ENCODE measurements at places on chromosomes 3 and 15.

DNA sequence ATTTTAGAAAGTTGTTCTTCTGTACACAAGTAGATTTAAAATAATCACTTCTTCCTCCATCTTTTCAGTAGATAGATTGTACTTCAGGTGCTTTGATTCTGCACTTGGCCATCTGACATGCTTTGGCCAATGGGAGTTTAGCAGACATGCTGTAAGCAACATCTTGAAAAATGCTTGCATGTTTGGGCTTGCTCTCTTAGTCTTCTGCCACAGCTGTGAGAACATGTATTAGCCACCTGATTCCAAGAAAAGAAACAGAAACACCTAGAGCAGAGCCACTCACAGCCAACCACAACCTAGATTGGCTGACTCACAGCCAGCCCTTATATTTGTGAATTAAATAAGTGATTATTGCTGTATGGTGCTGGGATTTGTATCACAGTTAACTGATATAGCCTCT lies 70.2 kb upstream of the GADL1 start:
- no peak for DNase-seq

DNA sequence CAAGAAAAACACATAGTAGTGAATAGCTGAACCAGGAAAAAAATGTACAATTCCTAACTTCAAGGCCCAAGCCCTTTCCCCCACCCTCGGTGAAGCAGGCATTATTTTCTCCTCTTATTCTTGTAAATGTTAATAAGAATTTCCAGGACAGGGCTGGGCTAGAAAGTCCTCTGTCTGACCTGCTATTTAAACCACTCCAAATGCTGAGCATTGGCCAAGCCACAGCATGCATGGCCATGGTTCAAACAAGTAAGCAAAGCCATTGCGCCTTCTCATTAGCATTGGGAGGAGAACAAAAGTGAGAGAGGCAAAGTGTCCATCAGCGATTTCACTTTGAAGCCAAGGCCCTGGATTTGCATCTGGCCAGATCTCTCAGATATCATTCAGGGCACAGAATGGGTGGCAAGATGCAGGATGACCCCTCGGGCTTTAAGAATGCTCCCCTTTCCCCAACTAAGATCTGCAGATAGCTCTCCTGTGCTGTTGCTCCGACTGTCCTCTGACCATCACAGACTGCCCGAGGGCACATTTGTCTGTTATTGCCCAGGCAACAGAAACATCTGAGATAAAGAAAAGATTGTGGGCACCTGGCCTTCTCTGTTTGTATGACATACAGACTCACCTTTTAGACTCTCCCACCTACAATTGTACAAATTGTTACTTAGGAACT lies 46.3 kb downstream of the CEMIP start:
- DNase-seq, result no peak

- DNase-seq, result no peak
Measured at GRCh38 chr3:47428662-47429061, 47.1 kb downstream of the SCAP start.

DNA sequence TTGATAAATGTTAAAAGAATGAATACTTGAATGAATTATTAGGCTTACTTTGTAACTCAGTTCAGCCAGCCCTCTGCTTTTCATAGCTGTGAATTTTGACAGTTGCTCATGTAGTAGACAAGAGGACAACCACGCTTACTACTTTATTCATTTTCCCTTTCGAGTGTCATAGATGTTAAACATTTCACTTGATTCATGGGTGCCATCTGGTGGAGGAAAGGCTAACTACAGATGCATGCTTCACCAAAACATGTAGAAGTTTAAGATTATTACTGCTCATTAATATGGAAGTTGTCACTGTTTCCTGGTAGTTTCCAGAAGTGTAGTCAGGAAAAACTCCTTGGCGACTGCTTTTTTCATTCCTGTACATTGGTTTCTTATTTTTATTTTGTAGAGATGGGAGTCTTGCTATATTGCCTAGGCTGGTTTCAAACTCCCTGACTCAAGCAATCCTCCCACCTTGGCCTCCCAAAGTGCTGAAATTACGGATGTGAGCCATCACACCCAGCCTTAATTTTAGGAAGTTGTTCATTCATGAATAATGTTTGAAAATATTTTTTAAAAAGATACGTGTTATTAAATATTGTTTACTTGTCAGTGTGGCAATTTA lies 163.2 kb downstream of the B3GALNT1 start:
- peak; percentile 43 for DNase-seq

DNA sequence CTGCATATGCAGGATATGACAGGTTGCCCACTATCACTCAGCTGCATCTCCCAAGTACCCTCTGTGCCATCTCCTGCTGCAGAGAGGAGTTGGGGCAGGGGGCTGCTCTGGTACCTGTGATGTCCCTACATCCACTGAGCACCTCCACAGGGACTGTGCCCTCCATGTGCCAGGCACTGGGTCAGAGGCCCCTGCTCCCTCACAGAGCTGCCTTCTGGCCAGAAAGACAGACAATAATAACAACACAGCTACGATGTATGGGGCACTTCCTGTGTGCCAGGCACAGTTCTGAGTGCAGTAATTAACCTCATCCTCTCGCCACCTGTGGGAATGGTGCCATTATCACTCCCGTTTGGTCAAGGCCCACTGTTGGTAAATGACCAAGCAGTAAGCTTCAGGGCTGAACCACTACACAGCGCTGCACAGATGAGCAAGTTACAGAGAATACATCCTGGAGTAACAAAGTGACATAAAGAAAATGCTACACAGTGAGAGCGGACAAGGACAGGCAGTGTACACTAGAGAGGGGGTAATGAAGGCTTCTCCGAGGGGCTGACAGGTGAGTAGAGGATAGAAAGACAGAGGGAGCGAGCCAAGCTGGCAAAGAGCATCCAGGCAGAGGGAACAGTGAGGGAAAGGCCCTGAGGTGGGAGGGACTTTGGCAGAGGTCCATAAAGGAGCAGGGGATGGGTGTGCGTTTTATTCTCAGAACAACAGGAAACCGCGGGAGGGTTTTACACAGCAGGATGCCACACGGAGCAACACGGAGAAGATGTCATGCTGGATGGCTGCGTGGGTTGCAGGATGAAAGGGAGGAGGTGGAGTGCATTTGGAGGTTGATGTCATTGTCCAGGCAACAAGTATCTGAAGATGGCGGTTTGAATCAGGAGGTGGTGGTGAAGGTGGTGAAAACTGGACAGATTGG lies 13.6 kb downstream of the WNT7A start:
- DNase-seq, result no peak
